ENCODE measurements at places on chromosomes 2 and 18. TPM values are rescaled to one million over a fixed set of nuclear protein-coding genes. Genes with fewer than 3 reads are reported as not detected.

GRCh38 chr2:145846982-145847381, 1327.1 kb upstream of the ZEB2 start:
- DNase-seq, result no peak

The RBM44 gene
- total RNA-seq, result 1.6 TPM

The HYCC2 gene
- total RNA-seq, result 15.3 TPM

The POMC gene
- 1.2 TPM for total RNA-seq

GRCh38 chr18:53796040-53796729, 428.3 kb downstream of the MBD2 start:
- DNase-seq, result no peak

GRCh38 chr2:1233281-1233680, 180.0 kb upstream of the TPO start:
- no peak for DNase-seq

DNA sequence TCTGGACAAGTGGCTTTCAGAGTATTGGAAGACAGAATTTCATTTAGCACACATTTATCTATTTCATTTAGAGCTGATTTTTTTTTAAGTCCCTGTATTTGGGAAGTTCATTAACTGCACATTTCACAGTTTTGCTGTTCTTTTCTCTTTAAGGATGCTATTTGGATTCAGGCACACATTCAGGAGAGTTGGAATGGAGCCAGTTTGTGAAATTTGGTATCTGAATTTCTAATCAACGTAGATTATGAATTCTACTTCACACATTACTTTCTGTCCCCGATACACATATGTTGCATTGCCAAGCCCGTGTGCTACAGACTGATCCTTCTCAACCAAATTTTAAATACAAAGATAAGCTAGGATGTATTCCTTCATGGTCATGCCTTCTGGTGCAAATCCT, 503.9 kb downstream of the IRS1 start:
- DNase-seq, result no peak

The IRS1 gene
- total RNA-seq, result 23.1 TPM

- DNase-seq, result no peak
These were observed 21.3 kb upstream of the TMEM131 start for GRCh38 chr2:98016908-98017670.

GRCh38 chr2:26033270-26033817, 540 bp upstream of the RAB10 start:
- DNase-seq, result peak; percentile 41

DNA sequence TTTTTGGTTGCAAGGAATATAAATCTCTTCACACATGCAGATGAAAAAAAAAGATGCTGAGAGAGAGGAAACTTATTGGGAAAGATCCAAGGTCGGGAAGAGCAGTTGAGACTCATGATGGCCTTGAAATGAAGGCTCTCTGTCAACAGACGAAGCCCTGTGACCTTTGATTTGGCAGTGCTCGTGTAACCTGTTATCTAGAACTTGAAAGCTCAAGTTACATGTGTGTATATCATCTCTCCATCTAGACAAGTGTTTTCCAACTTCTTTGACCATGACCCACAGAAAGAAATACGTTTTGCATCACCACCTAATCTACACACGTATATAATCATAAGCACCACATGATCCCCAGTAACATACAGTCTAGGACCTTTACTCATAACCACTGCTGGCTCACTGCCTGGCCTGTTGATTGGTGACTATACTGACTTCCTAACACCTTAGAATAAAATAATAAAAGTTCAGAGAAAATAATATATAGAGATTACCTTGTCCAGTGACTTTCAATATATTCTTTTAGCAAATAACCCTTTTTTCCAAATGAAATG, 319.0 kb upstream of the PKDCC start:
- no peak for DNase-seq

- DNase-seq, result no peak
These were observed 1230.7 kb upstream of the ZEB2 start for GRCh38 chr2:145750612-145751011.

DNA sequence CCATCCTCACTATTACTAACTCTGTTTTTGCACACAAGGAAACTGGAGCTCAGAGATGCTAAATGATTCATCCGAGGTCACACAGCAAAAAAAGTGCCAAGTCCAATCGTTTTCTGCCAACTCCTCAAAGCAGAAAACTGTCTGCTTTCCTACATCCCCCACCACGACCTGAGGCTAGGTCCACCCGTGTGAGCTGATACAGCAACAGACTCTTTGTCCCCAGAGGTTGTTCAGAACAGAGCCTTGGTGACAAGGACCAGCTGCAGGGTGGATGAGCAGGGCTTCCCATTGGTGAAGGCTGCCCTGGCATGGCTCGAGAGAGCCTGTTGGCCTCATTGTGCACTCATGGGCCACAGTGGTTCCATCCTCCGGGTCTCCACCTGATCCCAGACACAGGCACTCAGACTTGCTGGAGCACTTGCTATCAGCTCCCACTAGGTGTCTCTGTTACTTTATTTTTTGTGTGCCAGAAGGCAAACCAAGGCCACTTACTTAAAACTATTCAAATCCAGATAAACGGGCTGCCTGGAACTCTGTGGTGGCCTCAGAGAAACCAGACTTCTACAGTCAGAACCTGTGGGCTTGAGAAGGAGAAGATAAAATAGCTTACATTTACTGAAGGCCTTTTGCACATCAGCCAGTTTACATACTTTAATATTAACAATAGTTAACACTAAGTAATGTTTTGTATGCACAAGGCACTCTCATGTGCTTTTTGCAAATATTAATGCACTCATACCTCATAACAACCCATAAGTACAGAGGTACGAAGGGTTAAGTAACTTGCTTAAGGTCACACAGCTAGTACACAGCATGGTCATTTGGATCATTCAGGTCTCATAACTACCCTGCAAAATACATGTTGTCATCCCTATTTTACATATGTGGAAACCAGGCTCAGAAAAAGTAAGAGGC, 62.9 kb upstream of the CTIF start:
- DNase-seq, result no peak

- no peak for DNase-seq
These were observed 694.6 kb upstream of the ACVR2A start for GRCh38 chr2:147150241-147150635.

Data from thoracic aorta (tissue), 2 donors.